ENCODE measurements at places on chromosomes 11 and 22.

DNA sequence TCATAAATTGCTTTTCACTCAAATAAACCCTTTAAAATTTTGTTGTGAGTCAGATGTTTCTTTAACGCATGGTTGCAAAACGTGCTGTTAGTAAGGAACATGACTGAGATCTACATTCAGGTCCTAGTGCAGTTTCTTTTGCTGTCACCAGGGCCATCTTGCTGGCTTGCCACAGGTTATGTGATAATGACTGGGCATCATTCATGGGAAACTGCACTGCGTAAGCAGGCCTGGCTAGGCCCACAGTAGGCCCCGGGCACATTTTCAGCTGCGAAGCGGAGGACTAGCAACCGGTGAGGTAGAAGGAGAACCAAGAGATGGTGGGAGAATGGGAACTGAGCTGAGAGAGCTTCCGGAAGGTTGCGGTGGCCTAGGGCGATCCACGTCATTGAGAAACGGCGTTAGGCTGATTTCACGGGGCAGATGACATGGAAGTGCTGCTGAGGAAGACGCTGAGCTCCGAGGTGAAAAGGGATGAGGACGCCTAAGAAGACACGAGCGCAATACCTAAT, 3.2 kb upstream of the KLHDC7B start:
- DNase-seq: no peak

GRCh38 chr22:26777156-26777801, 119.9 kb downstream of the MIAT start:
- DNase-seq: no peak

DNA sequence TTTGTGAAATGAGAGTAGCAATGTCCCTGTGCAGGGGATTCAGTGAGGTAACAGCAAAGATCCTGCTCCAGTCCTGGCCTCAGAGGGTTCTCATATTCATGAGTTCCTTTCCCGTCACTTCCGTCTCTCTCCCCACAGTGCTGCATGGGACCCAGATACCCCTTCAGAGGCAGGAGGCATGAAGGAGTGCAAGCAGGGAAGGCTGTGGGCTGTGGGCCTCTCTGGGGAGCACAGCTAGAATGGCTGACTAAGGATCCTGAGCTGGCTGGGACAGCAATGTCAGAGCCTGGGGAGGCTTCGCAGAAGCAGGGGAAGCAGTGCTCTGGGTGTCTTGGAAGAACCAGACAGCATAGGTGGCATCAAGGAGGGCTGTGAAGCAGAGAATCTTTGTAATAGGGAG, 13.0 kb downstream of the PKNOX2 start:
- no peak for DNase-seq

GRCh38 chr11:68007498-68008380, 2.4 kb upstream of the ALDH3B1 start:
- no peak for DNase-seq

- DNase-seq: no peak
Measured at GRCh38 chr11:105148241-105148640, 8.7 kb upstream of the CARD18 start.

DNA sequence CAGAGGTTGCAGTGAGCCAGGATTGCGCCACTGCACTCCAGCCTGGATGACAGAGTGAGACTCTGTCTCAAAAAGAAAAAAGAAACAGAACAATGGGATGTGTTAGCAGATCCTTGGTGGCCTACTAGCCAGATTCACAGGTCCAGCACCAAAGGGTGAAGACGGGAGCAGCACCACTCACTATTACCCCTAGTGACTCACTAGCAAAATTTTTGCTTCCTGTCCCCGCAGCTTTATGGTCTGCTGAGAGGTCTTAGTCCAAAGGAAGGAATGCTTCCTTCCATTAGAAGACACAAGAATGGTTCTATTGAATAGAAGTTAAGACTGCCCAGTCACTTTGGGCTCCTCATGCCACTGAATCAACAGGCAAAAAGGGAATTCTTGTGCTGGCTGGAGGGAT, 35.9 kb upstream of the NUP50 start:
- no peak for DNase-seq

- DNase-seq: no peak
Measured at GRCh38 chr22:44583061-44583760, 85.2 kb upstream of the RTL6 start.

DNA sequence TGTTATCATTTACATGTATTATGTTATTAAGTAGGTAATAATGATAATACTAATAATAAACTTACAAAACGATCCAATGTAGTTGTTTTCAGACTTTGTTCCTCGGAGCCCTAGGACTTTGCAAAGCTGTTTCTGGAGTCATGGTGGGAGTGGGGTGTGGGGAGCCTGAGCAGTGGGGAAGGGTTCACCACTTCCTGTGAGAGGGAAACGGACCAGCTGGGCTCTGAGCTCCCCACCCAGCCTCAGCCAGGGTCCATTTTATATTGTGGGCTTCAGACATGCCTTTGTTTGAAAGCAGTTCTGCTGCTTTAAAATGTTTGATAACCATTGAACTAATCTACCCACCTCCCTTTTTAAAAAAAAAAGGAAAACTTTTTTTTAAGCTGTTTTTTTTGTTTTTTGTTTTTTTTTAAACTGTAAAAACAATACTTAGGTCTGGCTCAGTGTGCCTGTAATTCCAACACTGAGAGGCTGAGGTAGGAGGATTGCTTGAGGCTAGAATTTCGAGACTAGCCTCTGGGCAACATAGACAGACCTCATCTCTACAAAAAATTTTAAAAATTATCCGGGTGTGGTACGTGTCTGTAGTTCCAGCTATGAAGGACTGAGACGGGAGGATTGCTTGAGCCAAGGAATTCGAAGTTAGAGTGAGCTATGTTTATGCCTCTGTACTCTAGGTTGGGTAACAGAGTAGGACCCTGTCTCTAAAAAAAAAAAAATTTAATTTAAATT, 7.0 kb downstream of the SERPING1 start:
- no peak for DNase-seq

GRCh38 chr11:1873048-1873812, 18.5 kb downstream of the PRR33 start:
- no peak for DNase-seq

DNA sequence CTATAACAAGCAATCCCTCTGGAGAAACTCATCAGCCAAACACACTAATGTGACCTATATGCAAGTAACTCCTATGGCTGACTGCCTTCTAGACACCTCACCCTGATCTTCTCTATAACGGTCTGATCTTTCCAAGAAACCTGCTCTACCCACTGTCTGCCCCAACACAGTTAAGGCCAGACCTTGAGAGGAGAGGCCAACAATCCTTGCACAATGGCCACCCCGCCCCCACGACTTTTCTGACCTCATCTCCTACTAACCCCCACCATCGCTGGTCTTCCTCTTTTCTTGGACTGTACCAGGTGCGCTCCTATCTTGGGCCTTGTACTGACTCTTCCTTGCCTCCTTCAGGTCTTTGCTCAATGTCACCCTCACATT, 12.5 kb downstream of the HIRA start:
- no peak for DNase-seq

- DNase-seq: no peak
Measured at GRCh38 chr11:120073196-120073595, 64.7 kb downstream of the TRIM29 start.

GRCh38 chr11:92342886-92343285, 118.3 kb downstream of the FAT3 start:
- DNase-seq: no peak

DNA sequence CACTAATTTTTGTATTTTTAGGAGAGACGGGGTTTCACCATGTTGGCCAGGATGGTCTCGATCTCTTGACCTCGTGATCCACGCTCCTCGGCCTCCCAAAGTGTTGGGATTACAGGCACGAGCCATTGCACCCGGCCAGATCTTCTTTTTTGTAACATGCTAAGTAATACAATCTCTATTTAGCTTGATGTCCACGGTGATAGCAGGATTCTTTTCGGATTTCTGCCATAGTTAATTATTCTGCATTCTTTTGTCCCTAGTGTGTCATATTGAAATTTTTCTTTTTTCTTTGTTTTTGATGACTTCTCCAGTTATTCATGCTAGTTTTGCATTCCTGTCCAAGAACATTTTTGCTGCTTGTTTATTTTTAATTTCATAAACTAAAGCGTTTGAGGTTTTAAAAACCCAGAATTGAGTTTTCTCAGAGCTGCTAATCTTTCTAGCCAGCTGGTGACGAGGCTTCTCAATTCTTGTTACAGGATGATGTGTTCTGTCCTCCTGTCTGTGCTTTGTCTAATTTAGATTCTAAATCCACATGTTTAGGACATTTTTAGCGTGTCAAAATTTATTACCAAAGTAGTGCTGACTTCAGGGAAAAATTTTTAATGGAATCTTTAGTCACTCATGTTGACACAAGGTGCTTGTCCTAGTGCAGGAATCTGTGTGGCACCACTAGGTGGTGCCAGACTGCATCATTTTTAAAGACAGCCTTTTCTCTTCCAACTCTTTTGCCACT, 21.8 kb downstream of the NF2 start:
- peak; percentile 24 for DNase-seq

DNA sequence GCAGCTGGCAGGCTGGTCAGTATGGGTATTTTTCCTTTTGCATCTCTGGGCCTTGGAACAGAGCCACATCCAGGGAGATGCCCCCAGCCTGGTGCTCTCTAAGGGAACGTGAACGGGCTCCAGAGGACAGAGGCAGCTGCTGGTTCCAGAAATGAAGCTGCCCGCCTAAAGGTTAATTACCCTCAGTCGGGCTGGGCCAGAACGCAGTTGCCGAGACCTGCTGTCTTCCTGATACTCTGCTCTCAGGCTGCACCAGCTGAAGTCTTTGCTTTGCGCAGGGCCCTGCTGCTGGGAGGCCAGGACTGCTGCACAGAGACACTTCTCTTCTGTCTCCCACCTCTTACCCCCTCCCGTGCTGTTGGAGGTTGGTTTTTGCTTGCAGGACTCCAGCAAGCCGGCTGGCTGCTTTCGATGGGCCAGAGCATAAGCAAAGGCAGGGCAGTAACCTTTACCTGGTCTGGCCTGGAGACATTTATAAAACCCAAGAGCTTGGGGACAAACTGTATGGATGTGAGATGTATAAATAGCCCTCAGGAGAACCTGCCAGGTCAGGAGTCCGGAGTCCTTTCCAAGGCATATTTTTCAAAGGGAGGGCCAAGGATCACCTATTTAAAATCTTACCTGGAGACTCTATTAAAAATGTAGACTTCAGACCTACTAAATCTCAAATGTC, 197.1 kb downstream of the GRIK4 start:
- no peak for DNase-seq

GRCh38 chr11:16924826-16925560, 89.2 kb downstream of the PLEKHA7 start:
- no peak for DNase-seq

GRCh38 chr11:79546351-79546750, 105.5 kb upstream of the TENM4 start:
- no peak for DNase-seq

DNA sequence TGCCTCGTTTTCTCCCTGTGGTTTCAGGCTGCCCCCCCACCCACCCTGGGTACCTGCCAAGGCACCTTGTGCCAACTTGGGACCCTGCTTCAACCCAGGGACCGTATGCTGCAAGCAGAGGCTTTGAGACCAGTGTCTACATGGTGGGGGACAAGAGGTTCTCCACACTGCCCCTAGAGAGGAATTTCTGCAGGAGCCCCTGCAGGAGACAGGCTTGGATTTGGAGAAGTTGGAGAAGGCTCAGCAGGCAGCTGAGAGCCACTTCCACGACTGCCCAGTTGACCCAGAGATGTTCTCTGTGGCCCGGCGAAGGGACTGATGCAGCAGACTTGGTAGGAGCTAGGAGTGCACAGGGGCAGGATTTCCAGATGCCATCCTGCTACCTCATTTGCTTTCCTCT, 20.1 kb upstream of the NNMT start:
- DNase-seq: no peak

GRCh38 chr11:132101881-132102280, 731.5 kb downstream of the NTM start:
- no peak for DNase-seq

DNA sequence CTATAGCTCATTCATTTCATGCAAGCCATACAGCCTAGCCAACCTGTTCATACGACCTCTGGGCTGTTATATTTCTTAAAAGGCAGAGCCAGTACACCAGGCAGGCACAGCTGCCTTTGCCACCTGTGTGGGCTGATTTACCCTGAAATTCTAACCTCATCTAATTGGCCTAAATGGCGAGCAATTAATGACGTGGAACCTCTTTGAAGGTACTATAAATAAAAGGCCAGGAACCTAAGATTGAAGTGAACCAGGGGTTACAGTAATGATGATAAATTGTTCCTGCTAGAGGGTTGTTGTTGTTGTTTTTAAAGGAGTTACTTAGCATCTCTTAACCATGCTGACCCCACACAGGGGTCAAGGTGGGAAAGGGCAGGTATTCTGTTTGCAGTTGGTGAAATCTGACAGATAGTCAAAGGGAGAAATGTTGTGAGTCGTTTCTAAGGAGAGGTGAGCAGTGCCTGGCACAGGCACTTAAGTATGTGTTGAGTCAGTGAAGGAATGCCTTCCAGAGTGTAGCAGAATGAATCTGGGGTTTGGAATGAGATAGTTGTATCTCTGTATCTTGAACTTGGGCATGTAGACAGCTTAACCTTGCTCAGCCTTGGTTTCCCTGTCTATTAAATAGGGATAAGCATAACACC, 213.5 kb upstream of the NAV2 start:
- DNase-seq: no peak

GRCh38 chr11:77761491-77761890, 59.0 kb downstream of the RSF1 start:
- DNase-seq: no peak

GRCh38 chr11:44926036-44926435, 24.6 kb downstream of the TP53I11 start:
- DNase-seq: no peak

DNA sequence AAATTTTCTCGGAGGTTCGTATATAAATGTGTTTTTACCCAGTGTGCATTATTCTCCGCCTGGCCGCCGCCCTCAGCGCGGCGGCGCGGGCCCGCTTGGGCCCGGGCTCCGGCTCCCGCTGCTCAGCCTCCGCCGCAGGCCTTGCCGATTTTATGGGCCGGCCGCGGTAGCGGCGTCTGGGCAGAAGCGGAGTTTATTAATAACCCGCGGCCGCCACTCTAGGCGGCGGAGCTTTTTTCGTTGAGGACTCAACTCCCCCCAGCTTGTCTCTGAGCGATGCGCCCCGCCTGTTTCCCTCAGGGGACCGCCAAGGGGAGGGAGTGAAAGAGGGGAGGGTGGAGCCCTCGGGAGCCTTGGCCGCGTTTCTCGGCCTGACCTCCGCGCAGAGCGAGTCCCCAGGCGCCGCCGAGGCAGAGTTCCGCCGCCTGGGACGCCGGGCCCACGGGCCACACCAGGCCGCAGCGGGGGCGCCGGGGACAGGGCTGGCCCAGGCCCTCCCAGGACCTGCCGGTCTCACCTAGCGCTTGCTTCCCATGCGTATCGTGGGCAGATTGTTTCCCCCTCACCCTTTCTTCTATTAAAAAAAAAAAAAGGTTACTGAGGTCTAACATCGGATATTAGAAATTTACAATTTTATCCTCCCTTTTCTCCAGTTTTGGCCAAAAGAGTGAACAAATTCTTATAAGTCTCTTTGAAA, 399 bp downstream of the ZNF143 start:
- DNase-seq: peak; percentile 55

- DNase-seq: no peak
Measured at GRCh38 chr11:125379981-125380380, 116.1 kb downstream of the FEZ1 start.

DNA sequence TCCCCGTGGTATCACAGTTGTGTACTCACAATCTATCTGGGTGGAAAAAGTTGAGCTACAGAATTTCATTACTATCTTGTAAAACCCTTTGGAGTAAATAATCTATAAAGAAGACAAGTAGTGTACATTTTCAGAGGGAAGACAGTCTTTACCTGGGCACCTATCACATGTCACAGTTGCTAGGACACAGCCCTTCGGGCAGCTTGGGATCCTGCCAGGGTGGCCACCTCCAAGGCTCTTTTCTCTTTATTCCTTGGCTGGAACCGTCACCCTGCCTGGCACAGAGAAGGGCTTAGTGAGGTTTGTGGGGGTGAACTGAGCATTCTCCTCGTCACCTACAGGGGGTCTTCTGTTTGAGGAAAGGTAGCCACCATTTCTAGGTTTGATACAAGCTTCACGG, 23.6 kb downstream of the LRRC74B start:
- no peak for DNase-seq
